CD4-positive, alpha-beta T cell treated with Interleukin-15 for 4 hours (primary cell): ENCODE measurements at places on chromosomes 16 and 17.

DNA sequence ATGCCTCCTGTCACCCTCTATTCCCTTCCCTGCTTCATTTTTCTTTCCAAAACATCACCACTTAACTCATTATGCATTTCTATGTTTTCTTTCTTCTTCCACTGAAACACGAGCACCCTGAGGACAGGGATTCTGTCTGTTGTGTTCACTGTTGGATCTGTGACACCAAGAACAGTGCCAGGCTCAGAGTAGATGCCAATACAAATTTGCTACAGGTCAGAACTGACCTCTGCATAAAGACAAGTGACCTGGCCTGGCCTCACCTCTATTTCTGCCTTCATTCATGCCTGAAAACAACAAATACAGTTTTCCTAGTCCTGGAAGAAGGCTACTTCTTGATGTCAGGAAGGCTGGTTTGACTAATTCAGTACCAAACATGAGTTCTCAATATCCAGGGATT lies 45.1 kb downstream of the SMPD3 start:
- no peak for DNase-seq

- DNase-seq: no peak
These were observed 73.5 kb upstream of the KIF2B start for GRCh38 chr17:53749178-53749577.

DNA sequence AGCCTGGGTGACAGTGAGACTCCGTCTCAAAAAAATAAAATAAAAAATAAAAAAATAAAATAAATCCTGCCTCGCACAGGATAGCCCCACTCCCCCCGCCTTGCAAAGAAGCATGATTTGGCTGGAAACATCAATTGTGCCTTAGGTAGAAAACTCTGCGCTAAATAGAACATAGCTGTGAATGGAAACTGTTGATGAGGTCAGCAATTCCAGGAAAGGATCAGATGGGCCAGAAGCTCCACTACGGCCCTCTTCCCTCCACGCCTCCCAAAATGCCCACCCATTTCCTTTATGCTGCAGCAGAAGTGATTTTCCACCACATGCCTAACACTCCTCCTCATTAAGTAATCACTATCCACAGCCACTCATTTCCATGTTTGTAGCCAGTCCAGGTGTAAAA lies 473.4 kb downstream of the XYLT1 start:
- DNase-seq: no peak

GRCh38 chr16:79050063-79050462 lies 550.5 kb downstream of the MAF start:
- DNase-seq: no peak

GRCh38 chr17:72754513-72754912 lies 338.0 kb downstream of the SLC39A11 start:
- DNase-seq: no peak

DNA sequence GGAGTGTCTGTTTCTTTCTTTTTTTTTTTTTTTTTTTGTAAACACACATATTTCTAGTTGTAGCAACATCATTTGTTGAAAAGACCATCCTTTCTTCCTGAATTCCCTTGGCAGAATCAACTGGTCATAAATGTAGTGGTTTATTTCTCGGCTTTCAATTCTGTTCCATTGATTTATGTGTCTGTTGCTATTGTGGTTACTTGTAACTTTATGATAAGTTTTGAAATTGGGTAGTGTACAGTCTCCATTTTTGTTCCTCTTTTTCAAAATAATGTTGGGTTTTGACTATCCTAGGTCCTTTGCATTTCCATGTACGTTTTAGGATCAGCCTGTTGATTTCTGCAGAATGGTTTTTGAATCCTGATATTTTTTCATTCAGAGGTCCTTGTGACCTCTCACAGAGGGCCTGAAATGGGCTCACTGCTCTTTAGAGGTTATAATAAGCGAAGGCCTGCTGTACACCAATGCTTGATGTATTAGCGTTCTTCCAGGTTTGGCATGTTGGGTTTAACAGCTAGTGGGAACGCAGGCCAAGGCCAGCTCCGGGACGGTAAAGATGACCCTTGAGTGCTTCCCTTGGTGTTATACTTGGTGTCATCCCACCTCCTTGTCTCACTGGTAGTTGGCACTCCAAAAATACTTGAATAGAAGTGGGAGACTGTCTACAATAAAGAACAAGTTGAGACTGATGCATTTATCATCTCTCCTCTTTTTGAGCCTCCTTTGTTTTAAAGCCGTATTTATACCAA lies 43.8 kb downstream of the ZNRF1 start:
- DNase-seq: no peak

DNA sequence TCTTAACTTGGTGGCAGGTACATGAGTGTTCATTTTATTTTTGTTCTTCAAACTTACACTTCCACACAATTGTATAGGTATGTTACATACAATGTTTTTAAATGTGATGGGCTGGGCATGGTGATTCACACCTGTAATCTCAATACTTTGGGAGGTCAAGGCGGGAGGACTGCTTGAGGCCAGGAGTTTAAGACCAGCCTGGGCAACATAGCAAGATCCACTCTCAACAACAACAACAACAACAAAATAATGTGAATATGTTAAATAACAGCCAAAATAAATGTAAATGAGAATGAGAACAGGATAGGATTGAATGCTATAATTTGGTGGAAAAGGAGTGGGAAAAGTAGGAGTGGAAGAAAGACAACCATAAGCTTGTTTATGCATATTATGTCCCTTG lies 2.6 kb downstream of the NSMCE1 start:
- DNase-seq: no peak

DNA sequence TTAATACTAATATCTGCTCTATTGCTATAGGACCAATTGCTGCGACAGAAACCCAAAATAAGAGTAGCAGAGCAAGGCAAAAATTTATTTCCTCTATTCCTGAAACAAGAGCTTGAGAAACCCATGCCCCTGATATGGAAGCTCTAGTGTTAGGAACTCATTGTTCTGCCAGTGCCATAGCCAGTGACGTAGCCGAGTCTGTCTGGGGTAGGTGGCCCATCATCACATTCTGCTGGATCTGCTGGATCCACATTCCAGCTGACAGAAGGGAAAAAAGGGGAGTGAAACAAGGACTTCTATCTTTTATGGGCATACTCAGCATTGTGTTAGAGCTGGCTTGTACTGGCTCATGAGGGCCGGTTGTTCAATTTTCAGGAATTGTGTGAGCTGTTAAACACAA lies 248.9 kb upstream of the MON1B start:
- DNase-seq: no peak

GRCh38 chr17:75059369-75060345 lies 12.6 kb downstream of the KCTD2 start:
- no peak for DNase-seq

DNA sequence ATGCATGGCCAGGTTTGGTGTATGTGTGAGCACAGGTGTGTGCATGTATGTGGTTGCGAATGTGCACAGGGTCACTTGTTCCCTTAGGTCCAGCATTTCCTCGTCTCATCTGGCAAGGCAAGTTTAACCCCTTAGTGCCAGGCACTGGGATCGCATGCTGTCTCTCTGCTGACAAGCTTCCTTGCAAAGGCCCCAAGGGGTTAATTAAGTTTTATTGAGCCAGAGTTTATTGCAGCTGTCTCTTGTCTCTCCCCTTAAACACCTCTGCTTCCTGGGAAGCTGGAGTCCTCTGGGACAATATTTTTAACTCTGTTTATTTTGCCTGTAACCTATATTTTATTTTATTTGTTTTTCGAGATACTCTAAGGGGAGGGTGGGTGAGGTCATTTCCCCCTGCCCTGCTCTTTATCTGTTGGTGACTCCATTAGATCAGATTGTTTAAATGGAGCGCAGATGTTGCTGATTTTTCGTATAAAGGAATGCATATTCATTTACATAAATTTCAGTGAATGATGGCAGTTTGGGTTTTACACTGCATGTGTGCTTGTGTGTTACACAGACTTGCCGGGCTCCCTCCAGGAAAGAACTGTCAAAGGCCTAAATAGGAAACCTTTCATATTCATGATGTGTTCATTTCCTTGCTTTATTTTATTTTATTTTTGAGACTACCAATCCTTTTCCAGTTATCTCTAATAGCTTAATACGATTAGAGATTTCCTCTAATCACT lies 99.7 kb downstream of the CBLN1 start:
- no peak for DNase-seq

- peak; percentile 14 for DNase-seq
These were observed 456.2 kb upstream of the DYNLRB2 start for GRCh38 chr16:80084614-80085013.

- DNase-seq: no peak
These were observed 135.6 kb downstream of the MSI2 start for GRCh38 chr17:57391857-57392471.

GRCh38 chr17:78789663-78790181 lies 7.6 kb upstream of the CYTH1 start:
- DNase-seq: peak; percentile 64

GRCh38 chr17:73122953-73123605 lies 30.6 kb upstream of the SLC39A11 start:
- no peak for DNase-seq

DNA sequence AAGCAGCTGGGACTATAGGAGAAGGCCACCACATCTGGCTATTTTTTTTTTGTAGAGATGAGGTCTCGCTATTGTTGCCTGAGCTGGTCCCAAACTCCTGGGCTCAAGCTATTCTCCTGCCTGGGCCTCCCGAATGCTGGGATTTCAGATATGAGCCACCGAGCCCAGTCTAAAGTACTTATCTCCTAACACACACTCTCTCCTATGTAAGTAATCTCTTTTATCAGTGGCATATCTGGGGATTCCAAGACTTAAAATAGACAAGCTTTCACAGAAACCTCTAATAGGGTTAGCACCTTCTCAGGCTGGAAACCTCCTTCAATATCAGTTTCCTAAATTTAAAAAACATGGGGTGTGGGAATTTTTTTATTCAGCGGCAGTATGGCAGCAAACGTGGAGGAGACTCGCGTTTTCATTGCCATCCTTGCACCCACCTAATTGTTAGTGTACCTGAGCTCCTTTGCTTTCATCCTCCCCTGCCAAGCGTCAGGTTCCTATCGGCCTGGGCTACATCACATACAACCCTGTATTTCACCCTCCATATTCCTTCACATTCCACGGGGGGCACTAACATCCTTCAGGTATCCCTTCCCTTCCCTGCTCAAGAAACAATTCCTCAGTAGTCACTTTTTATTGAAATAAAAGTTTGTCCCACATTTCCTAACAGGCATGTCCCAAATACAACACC lies 1.1 kb downstream of the EZH1 start:
- no peak for DNase-seq

GRCh38 chr17:27565874-27566670 lies 64.9 kb upstream of the LGALS9 start:
- DNase-seq: no peak

DNA sequence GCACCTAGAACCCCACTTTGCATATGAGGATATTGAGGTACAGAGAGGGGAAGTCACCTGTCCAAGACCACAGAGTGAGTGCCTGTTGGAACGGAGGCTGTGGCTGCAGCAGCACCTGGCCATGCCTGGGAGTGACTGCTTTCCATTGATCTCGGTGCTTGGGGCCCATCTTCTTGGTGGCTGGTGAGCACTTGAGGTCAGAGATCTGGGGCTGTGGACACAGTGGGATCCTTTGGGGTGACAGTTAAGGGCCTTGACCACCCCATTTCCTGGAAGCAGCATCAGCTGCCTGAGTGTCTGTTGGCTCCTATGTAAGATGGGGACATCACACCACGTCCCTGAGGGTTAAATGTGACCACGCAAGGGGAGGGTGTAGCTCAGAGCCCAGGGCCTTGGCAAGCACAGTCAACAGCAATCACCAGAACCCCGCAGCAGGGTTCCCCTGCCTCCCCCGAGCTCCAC lies 111.7 kb downstream of the IRF8 start:
- no peak for DNase-seq

- DNase-seq: no peak
These were observed 60.0 kb downstream of the CRISPLD2 start for GRCh38 chr16:84879569-84880487.

DNA sequence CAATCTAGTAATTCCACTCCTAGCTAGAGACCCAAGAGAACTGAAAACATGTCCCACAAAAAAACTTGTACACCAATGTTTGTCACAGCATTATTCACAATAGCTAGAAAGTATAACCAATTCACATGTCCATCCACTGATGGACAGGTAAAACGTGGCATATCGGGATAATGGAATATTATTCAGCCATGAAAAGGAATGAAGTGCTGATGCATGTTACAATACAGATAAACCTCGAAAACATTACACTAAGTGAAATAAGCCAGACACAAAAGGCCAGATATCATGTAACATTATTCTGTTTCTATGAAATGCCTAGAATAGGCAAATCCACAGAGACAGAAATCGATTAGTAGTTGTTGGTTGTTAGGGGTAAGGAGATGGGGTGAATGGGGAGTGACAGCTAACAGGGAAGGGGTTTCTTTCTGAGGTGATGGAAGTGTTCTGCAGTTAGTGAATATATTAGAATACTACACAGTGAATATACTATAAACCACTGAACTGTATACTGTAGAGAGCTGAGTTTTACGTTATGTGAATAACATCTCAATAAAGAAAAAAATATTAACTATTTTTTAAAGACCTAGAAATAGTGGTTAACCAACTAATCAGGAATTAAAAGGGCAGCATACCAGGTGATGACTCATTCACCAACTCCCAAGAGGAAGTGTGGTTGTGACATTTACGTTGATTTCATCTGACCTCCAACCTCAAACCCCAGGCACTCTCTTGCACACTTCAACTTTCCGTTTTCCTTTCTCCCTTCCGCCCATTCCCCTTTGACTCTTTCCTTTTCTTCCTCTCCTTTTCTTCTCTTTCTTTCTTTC lies 48.6 kb downstream of the GAS7 start:
- DNase-seq: peak; percentile 34

- no peak for DNase-seq
These were observed 23.3 kb downstream of the CEP295NL start for GRCh38 chr17:78879635-78880186.

DNA sequence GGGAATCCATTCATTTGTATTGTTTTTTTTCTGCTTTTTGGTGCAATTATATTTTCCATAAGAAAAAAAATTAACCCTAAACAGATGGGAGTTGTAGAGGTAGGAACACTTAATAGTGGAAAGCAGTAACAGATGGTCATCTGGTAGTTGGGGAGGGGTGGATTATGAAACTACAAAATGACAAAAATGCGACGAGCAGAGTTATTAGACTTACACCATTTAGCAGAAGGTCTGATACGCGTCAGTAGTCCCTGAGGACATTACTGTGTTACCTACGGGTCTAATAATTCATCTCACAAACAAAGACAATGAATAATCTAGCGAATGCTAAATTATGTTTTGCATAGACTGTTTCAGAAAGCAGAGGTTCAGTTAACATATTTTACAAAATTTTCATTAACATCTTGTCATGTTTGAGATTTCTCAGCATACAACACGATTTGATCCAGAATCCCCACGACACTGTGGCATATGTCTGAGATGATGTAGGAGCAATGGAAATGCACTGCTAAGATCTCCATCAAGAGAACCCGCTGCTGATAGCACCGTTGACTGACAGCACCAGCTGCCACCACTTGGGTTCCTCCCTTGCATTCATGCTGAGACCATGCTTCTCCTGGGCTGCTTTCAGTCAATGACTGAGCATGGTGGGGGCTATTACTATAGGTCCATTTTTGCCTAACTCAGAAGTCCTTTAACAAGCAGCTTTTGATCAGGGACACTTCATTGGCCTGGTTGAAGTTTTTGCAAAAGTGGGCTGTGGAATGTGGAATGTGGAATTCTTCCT lies 182.2 kb upstream of the CPHXL start:
- DNase-seq: no peak

GRCh38 chr17:60971515-60972369 lies 294.1 kb downstream of the BCAS3 start:
- DNase-seq: peak; percentile 37

GRCh38 chr17:17511881-17512858 lies 16.0 kb upstream of the RASD1 start:
- no peak for DNase-seq

- no peak for DNase-seq
These were observed 9.9 kb downstream of the MXRA7 start for GRCh38 chr17:76700617-76701470.

- peak; percentile 30 for DNase-seq
These were observed 28.8 kb downstream of the PRKCA start for GRCh38 chr17:66331038-66331816.
